ENCODE measurements at places on chromosomes 6 and 20. TPM values are rescaled to one million over a fixed set of nuclear protein-coding genes. Genes with fewer than 3 reads are reported as not detected.

Gene SULF2
- total RNA-seq: 20.4 TPM

Gene ZSCAN23
- total RNA-seq: 0.87 TPM

Gene SLC13A3
- total RNA-seq: 1.6 TPM

Gene RAMACL
- 0.12 TPM for total RNA-seq

Gene KIAA0408
- 2.0 TPM for total RNA-seq

Gene CST11
- total RNA-seq: not detected

Gene DTNBP1
- 6.2 TPM for total RNA-seq

Gene RRP36
- total RNA-seq: 163 TPM

Gene HELZ2
- total RNA-seq: 25.7 TPM

All from epithelial cell of proximal tubule (primary cell).